ENCODE measurements at places on chromosomes 7 and 10.

DNA sequence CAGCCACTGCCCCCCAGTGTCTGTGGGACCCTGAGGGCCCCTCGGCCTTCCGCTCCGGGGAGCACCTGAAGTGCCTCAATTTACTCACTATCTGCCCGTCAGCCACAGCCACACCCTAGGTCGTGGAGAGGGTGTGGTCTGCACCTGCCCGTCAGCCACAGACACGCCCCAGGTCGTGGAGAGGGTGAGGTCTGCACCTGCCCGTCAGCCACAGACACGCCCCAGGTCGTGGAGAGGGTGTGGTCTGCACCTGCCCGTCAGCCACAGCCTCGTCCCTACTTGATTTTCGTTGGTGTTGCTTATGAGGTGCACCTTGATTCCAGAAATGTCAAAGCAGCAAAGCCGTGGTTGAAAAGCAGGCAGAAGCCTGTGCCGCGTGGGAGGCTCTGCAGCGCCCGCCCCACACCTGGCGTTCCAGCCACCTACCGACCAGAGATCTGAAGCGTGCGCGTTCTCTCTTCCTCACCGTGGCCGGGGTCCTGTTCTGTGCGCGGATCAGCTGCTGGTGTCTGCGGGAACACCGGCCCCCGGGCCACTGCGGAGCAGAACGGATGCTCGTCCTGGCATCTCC is 101.6 kb downstream of the DYNC2I1 start:
- peaks cover 10% of the 10 kb centered on the region for H3K4me1 ChIP-seq
- H3K4me3 ChIP-seq, result peak overlapping the region; percentile 66
- peak; percentile 80 for DNase-seq
- H3K27ac ChIP-seq, result no peak overlapping the region
- H3K27me3 ChIP-seq, result peaks cover 15% of the 10 kb centered on the region
- peaks cover 12% of the 10 kb centered on the region for H3K36me3 ChIP-seq

DNA sequence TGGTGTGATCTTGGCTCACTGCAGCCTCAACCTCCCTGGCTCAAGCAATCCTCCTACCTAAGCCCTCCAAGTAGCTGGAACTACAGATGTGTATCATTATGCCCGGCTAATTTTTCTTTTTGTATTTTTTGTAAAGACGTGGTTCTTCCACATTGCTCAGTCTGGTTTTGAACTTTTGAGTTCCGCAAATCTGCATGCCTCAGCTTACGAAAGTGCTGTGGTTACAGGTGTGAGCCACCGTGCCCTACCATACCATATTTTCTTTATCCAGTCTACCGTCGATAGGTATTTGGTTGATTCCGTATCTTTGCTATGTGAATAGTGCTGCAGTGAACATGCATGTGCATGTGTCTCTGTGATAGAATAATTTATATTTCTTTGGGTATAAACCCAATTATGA is 6.5 kb downstream of the ZNF107 start:
- no peaks in the 10 kb centered on the region for H3K4me1 ChIP-seq
- H3K36me3 ChIP-seq, result peaks cover 7% of the 10 kb centered on the region
- no peak for DNase-seq
- H3K27ac ChIP-seq, result no peak overlapping the region

- no peaks in the 10 kb centered on the region for H3K4me1 ChIP-seq
- H3K36me3 ChIP-seq, result no peaks in the 10 kb centered on the region
- no peak overlapping the region for H3K4me3 ChIP-seq
- H3K27ac ChIP-seq, result no peak overlapping the region
- no peak for DNase-seq
These were observed 216.2 kb downstream of the SEMA3D start for GRCh38 chr7:84970670-84971069.

- no peaks in the 10 kb centered on the region for H3K4me1 ChIP-seq
- no peak within 1 kb of the TSS for H3K27ac ChIP-seq
- no peak for DNase-seq
- H3K36me3 ChIP-seq, result no peaks in the 10 kb centered on the region
- H3K4me3 ChIP-seq, result no peak within 1 kb of the TSS
- H3K27me3 ChIP-seq, result peaks cover 14% of the 10 kb centered on the region
These were observed at the start of gene CPA1 for GRCh38 chr7:130379921-130380860. TSS of gene CPA1 (plus strand) at chr7:130380494. CDS start at chr7:130380521, 27 bp downstream.

DNA sequence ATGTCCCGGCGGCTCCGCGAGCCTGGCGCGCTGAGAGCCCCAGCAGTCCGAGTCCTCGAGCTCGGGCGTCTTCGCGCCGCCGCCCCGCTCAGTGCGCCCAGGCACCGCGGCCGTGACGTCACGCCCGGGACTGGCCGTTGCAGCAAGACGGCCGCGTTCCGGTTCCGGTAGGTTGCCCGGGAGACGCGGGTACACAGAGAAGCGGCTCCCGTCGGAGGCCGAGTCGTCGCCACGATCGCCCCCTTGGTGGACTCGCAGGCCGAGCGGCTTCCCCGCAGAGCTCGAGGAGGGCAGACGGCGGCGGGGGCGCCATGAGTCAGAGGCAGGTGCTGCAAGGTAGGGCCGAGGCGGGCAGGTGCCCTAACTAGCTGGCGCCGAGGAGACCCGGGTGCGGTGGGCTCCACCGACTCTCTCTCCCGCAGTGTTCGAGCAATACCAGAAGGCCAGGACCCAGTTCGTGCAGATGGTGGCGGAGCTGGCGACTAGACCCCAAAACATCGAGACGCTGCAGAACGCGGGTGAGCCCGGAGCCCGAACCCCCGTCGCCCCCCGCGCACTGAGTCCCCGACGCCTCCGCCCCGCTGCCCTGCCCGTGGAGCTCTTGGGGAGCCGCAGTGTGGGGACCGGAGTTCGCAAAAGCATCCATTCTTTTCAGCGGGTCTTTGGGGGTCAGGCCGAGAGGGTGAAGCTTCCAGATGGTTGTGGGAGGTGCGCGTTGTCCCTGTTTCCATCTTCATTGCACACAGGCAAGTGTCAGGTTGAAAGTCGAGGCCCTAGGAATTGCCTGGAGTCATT is at the start of gene SPAG6:
Gene SPAG6 (plus strand): TSS at position 196 of the 795 bp plus-strand sequence. CDS start 116 bp downstream, at position 312.
- H3K4me1 ChIP-seq, result no peaks in the 10 kb centered on the region
- no peak for DNase-seq
- no peak within 1 kb of the TSS for H3K4me3 ChIP-seq
- peaks cover 59% of the 10 kb centered on the region for H3K27me3 ChIP-seq
- peaks cover 7% of the 10 kb centered on the region for H3K36me3 ChIP-seq

- no peak overlapping the region for H3K27ac ChIP-seq
- no peak for DNase-seq
- H3K4me1 ChIP-seq, result peaks cover 57% of the 10 kb centered on the region
- no peak overlapping the region for H3K4me3 ChIP-seq
These were observed 8.5 kb upstream of the BPGM start for GRCh38 chr7:134637934-134638719.

DNA sequence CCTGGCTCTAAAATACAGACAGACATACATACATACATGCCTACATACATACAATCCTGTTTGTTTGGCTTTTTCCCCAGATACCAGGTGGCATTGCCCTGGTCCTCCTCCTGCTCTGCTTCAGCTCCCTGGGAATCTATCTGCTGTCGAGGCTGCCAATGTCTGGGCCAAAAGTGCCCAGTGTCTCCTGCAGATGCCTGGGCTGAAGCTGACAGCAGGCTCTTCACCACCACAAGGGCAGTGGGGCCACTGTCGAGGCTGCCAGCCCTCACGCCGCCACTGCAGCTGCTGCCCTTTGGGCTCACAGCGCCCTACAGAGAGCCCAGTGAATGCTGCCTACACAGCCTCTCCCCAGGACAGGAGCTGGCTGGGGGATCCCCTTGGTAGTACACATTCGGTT is 18.0 kb upstream of the STN1 start:
- no peak overlapping the region for H3K4me3 ChIP-seq
- DNase-seq, result no peak
- no peak overlapping the region for H3K27ac ChIP-seq

DNA sequence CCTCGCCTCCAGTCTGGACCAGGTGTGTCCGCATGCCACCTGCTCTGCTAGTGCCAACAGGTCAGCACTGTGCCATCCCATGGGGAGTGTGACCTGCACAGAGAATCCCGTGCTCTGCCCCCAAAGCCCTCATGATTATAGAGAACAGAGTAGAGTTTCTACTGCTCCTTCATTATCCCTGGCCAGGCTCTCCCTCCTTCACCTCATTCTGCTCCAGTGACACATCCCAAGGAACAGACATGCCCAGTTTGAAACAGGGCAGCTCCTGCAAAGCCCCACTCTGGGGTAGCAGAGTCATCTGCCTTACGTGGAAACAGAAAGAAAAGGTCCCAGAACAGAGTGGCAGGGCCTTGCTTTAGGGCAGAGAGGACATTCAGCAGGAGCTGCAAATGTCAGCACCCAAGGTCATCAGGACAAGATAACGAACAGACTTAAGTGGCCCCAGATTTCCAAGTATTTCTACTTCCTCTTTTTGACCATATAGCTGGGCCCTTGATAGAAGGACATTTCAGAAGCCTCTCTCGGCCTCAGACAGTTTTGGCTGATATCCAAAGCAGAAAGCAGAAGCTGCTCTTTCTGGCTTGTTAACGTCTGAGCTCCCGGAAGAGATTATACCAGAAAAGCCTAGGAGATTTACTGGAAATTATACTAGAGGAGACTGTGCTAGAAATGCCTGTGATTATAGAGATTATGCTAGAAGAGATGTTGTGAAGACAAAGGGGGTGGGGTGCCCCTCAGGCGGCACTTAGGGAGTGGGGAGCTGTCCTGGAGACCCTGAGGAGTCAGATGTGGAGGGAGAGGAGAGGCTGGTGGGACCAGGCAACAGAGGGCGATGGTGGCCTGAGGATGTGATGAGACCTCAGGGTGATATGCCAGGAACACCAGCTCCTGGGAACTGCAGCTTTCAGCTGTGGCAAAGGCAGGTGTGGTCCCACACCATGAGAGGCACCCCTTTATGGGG is 12.6 kb downstream of the TMEM176B start:
- H3K4me3 ChIP-seq, result no peak overlapping the region
- H3K4me1 ChIP-seq, result no peaks in the 10 kb centered on the region
- H3K36me3 ChIP-seq, result no peaks in the 10 kb centered on the region
- no peak overlapping the region for H3K27ac ChIP-seq

DNA sequence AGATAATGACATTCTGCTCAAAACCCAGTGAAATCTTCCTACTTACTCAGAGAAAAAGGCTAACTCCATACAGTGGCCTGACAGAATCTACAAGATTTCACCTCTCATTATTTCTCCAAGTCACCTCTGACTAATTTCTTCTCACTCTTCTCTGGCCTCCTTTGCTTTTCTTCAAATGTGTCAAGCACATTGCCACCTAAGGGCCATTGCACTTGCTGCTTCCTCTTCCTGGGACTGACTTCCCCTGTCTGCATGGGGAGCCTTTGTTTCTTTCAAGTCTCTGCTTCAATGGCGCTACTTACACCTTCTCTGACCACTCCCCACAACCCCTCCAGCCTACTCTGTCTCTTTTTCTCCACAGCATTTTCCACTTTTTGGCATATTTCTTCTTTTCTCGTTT is 36.0 kb downstream of the PRTFDC1 start:
- no peak for DNase-seq
- H3K36me3 ChIP-seq, result no peaks in the 10 kb centered on the region
- H3K4me3 ChIP-seq, result no peak overlapping the region
- no peak overlapping the region for H3K27ac ChIP-seq

GRCh38 chr10:112429147-112429546 is 17.6 kb downstream of the ZDHHC6 start:
- H3K27ac ChIP-seq, result peak overlapping the region; percentile 41
- H3K36me3 ChIP-seq, result peaks cover 28% of the 10 kb centered on the region

GRCh38 chr10:73828161-73828560 is 16.8 kb upstream of the NDST2 start:
- H3K27ac ChIP-seq, result no peak overlapping the region
- no peak for DNase-seq
- no peaks in the 10 kb centered on the region for H3K4me1 ChIP-seq
- H3K4me3 ChIP-seq, result no peak overlapping the region

DNA sequence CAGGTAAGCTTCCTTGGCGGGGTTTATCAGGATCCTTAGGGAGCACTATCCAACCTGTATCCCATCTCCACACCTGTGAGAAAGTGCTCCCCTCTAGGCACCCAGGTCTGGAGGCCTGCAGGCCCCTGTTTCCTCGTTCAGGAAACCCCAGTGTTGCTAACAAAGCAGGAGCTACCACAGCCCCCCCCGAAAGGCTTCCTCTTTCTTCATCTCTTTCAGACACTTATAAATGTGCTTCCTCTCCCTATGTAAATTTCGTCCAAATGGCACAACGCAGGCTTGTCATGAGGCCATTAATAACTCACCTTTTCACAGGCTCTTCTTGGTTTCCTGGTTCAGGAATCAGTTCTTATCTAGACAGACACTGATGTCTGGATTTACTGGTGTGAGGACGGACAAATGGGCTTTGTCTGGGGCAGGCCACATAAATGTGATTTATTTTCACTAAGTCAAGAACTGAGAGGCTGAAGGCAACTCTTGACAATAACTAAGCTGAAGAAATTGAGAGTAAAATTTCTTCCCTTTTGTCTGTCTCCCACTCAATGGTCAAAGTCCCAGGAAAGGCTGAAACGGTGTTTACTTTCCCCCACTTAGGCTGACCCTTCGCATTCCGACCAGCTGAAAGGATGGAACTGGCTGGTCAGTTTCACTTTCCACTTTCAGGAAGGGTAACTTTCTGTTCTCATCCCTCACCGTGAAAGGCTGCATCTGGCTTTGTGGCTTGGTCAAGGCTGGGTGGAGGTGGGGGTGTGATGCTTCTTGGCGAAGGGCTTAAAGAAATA is 46.8 kb downstream of the PIK3AP1 start:
- H3K27me3 ChIP-seq, result no peaks in the 10 kb centered on the region
- peaks cover 63% of the 10 kb centered on the region for H3K36me3 ChIP-seq
- H3K27ac ChIP-seq, result peak overlapping the region; percentile 98
- peak overlapping the region; percentile 74 for H3K4me3 ChIP-seq
- peaks cover 44% of the 10 kb centered on the region for H3K4me1 ChIP-seq
- peak; percentile 69 for DNase-seq

GRCh38 chr7:12686234-12686890 is 1.1 kb upstream of the ARL4A start:
- peak overlapping the region; percentile 78 for H3K4me3 ChIP-seq
- H3K27me3 ChIP-seq, result no peaks in the 10 kb centered on the region
- peaks cover 50% of the 10 kb centered on the region for H3K36me3 ChIP-seq
- peak overlapping the region; percentile 86 for H3K27ac ChIP-seq
- H3K4me1 ChIP-seq, result peaks cover 50% of the 10 kb centered on the region

DNA sequence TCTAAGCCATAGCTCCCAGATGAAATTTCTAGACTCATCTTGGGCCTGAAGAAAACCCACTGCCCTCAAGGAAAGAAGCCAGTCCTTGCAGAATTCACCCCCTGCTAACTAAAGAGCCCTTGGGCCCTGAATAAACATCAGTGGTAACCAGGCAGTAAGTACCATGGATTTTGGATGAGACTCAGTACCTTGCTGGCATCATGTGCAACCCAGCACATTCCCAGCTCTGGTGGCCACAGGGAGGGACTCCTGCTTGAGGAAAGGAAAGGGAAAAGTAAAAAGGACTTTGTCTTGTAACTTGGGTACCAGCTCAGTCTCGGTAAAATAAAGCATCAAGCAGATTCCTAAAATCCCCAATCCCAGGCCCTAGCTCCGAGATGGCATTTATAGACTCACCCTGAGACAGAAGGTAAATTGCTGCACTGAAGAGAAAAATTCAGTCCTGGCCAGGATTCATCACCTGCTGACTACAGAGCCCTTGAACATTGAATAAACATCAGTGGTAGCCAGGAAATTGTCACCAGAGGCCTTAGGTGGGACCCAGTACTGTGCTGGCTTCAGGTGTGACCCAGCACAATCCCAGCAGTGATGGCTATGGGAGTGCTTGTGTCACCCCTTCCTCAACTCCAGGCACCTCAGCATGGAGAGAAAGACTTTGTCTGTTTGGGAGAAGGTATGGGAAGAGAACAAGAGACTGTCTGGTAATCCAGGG is 31.2 kb upstream of the SFTPD start:
- H3K27me3 ChIP-seq, result peaks cover 86% of the 10 kb centered on the region
- no peak for DNase-seq
- H3K27ac ChIP-seq, result no peak overlapping the region
- no peak overlapping the region for H3K4me3 ChIP-seq
- peaks cover 13% of the 10 kb centered on the region for H3K4me1 ChIP-seq

- no peak overlapping the region for H3K27ac ChIP-seq
- H3K36me3 ChIP-seq, result no peaks in the 10 kb centered on the region
- H3K4me3 ChIP-seq, result no peak overlapping the region
- no peaks in the 10 kb centered on the region for H3K27me3 ChIP-seq
These were observed 40.7 kb downstream of the BTRC start for GRCh38 chr10:101394524-101395133.

Measured in Calu3 (cell line).